Stimulated activated CD8-positive, alpha-beta memory T cell treated with anti-CD3 and anti-CD28 coated beads, Interleukin-15, amount 100 ng/mL, for 24 hours (primary cell): ENCODE measurements at places on chromosomes 11 and 22.

GRCh38 chr11:17790453-17790852 lies 55.9 kb downstream of the KCNC1 start:
- no peak for DNase-seq

GRCh38 chr11:122207921-122208764 lies 92.1 kb upstream of the BLID start:
- DNase-seq: no peak

- no peak for DNase-seq
These were observed 38.5 kb upstream of the ARFGAP3 start for GRCh38 chr22:42895541-42895981.

- no peak for DNase-seq
These were observed 5.9 kb upstream of the ADORA2A start for GRCh38 chr22:24421428-24421931.

- no peak for DNase-seq
These were observed 74.5 kb upstream of the PICALM start for GRCh38 chr11:86143087-86144030.

- DNase-seq: no peak
These were observed 113.3 kb downstream of the ZNF280B start for GRCh38 chr22:22395245-22395644.

GRCh38 chr22:46000081-46001027 lies 23.4 kb upstream of the WNT7B start:
- no peak for DNase-seq

- no peak for DNase-seq
These were observed 25.0 kb downstream of the DKK3 start for GRCh38 chr11:11983427-11983826.

DNA sequence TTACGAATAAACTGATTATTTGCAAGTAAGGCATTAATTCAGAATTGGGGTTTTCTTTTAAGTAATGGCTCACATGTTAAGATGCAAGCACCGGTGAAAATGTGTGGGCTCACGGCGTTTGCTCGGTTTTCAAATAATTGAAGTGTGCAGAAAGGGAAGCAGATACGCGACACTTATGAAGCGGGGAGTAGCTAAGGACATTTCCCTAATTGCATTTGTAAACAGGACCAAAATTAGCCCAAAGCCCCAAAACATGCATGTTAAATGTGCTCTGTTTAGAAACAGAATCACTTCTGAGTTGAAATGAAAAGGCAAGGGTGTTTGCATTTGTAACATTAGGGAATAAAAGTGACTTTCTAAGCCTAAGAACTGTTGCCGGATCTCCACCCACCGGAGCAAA lies 61.3 kb downstream of the ELFN2 start:
- DNase-seq: no peak

DNA sequence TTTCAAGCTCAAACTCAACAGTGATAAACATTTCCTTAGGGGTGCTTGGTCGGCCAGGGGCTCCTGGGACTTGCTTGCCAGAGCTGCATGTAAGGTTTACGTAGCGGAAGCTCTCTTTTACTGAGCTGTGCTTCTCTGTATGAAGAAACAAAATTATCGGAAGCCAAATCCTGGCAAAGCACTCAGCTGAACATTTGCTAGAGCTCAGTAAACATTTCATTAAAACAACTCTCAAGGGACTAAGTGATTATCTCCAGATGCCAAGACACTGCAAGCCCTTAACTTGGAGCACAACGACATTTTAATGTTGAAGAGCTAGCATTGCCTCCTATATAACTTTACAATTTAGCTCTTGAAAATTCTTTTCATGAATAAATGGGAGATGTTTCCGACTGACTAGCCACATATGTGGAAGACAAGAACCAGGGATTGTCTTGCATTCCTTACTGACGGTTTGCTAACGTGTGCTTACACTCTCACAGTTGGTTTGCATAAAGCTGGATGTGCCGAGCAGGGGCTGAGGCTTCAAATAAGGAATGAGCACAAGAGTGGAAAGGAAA lies 43.4 kb downstream of the SCUBE2 start:
- DNase-seq: no peak

GRCh38 chr22:19002684-19003038 lies 66.6 kb upstream of the PRODH start:
- no peak for DNase-seq

DNA sequence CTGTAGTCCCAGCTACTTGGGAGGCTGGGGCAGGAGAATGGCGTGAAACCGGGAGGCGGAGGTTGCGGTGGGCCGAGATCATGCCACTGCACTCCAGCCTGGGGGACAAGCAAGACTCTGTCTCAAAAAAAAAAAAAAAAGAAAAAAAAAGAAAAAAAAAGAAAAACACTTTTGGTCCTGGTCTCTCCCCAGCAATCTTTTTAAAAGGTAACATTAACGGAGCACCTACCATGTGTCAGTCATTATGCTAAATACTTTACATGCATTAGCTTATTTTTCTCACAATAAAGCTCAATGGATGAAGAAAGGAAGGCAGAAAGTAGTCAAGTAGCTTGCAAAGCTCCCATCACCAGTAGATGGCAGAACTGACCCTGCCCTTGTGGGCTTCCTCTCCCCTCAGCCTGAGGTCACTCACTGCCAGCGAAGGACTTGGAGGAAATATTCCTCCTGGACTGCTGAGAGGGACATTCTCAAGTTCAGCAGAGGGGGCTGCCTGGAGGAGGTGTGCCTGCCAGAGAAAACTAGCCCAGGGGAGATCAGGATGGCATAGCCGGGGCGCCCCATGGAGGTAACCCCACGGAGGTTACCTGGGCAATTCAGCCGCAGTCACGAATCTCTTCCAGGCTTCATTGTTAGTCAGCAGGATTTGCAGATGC lies 15.5 kb downstream of the APOL3 start:
- DNase-seq: no peak

GRCh38 chr11:376531-377173 lies 7.4 kb downstream of the B4GALNT4 start:
- DNase-seq: no peak

DNA sequence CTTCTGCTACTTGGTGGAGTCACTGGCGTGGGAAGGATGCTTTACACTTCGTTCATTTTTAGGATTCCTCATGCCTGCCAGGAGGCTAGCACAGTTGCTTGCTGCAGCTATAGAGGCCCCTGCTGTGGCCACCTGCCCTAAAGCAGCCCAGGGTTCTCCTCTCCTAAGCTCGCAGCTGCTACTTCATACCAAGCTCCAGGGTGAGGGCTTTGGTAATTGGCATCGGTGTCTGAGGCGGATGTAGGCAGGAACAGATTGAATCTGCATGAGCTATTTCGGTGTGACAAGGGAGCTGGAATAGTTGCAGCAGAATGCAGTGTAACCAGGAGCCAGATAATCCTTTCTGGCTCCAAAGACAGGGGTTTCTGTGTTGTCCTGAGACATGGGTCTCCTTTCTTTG lies 133.1 kb downstream of the MICAL2 start:
- no peak for DNase-seq

DNA sequence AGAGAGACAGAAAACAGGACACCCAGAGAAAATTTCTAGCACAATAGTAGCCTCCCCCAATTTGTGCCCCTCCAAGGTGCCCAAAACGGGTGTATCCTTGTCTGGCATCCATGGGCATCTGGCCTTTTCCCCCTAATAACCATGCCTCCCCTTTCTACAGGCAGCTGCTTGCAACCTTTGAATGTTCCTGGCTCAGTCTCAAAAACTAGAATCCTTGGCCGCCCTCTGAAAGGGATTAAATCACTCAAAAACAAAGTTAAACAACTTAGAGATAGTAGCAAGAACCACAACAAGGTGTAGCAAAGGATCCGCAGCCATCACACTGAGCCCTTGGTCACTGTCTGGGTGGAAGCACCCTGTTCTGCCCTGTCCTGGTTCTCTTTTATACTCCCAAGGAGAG lies 105.6 kb downstream of the MN1 start:
- DNase-seq: no peak

GRCh38 chr11:1500466-1501420 lies 14.2 kb upstream of the MOB2 start:
- no peak for DNase-seq

GRCh38 chr11:72446929-72447769 lies 12.8 kb upstream of the CLPB start:
- no peak for DNase-seq

DNA sequence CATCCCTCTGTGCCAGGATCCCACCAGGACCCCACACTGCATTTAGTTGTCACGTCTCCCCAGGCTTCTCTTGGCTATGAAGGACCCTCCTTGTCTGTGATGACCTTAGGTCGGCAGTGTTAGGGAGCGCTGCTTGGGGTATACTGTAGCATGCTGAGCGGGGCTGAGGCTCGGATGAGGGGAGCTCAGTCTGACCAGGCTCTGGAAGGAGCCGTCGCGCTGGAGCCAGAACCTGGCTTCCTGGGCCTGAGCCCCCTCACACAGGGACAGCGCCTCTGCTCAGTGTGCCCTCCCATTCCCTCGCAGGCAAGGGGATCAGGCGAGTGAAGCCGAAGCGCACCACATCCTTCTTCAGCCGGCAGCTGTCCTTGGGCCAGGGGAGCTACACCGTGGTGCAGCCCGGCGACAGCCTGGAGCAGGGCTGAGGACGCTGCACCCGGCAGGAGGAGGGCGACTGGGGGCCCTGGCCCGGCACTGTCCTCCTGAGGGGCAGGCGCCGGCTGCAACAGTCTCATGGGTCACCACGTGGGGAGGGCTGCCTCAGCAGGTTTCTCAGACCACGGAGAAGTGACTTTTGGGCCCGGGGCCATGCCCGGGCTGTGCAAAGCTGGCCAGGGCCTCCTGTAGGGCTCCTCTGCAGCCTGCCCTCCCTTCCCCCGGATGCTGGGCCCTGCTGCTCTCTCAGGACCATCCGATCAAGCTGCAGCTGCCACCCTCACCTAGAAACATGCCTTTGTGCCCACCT lies 11.5 kb upstream of the NEAT1 start:
- DNase-seq: no peak

- DNase-seq: no peak
These were observed 5.2 kb downstream of the APOL4 start for GRCh38 chr22:36196254-36197064.

- no peak for DNase-seq
These were observed 24.0 kb downstream of the PLAAT3 start for GRCh38 chr11:63590024-63590788.

- DNase-seq: no peak
These were observed 627 bp downstream of the ASCL2 start for GRCh38 chr11:2269601-2270321.

DNA sequence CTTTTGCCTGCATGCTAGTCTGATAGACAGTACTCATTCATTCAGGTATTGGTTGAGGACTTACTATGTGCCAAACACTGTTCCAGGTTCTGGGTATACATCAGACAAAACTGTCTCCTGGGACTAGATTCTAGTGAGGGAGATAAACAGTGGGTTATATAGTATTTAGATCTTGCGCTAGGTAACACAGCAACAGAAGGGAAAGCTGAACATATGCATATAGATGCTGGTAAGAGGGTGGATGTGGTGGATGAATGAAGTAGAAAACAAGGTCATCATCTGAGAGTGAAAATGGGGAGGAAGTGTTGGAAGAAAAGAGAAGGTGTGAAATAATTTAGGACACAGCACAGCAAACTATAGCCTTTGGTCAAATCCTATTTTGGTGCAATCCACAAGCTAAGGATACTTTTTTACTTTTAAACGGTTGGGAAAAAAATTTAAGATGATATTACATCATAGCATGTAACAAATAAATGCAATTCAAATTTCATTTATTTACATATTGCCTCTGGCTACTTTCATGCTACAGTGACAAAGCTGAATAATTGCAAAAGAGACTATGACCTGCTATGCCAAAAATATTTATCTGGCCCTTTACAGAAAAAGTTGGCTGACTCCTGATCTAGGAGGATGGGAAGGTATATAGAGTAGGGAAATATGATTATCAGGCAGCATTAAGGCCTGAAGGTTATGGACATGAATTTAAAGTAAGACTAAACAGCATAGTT lies 7.1 kb upstream of the TMEM9B start:
- DNase-seq: no peak

DNA sequence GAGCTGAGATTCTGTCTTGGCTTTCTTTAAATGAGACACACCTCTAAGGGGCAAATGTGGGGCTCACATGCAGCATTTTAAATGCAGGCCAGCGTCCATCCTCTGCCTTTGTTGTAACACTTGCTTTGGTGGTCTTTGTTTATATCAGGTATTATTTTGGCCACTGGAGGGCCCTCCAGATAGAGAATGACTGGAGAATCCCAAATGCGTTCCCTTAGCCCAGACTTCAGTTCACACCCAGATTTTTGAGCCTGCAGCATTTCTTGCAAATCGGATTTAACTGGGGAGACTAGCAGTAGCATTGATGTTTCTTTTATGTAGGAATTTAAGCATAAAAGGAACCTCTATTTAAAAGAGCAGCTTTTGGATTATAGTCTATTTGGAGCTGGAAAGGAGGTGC lies 200.2 kb upstream of the SORL1-AS1 start:
- no peak for DNase-seq

DNA sequence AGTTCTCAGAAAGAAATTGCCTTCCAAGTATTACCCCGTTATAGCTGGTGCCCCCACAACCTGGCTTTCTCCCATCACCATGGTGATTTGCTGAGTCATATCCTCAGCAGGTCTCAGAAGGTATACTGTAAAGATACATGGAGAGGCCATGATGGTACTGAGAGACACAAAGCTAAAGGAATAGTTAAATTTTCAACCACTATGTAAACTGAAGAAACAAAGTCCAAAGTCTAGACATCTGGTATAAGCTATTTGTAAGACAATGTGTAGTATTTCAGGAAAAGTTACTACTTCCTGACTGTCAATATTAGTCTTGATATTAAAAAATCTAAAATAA lies 377.1 kb downstream of the DCDC1 start:
- no peak for DNase-seq

- no peak for DNase-seq
These were observed 66.7 kb upstream of the DBX1 start for GRCh38 chr11:20226933-20227332.

GRCh38 chr22:40709752-40710413 lies 30.6 kb downstream of the MCHR1 start:
- DNase-seq: no peak

DNA sequence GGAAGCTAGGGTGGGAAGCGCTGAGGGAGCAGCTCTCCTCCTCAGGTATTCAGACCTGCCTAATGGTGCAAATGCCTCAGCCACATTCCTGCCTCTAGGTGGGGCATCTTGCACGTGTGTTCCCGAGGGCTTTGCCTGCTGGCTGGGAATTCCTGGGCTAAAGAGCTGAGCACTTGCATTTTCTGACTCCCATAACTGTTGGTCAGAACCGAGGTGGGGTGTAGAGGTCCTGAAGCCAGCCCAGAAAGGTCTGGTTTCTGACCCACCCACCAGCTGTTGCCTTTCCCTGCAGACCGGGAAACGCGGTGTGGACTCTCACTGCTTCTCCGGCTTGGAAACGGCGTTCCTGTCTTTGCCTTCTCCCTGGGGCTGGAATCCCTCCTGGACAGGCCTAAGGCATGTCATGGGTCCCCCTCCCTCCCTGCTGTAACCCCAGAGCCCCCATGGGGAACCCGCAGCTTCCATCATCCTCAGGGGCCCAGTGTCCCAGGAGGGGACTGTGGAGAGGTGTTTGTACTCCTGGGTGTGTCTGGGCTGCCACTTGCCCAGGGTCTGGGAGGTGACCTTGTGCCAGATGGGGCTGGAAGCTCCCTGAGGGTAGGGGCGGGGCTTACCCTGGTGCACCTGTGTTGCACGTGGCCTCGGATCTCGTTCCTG lies 24.0 kb upstream of the SMIM38 start:
- DNase-seq: no peak
